Breast epithelium (tissue), 4 donors: ENCODE measurements at places on chromosomes 16 and 17.
A peak's percentile ranks its signal among the peaks of the same experiment; 100 is the strongest.

- H3K4me1 ChIP-seq = no peaks in the 10 kb centered on the region
- DNase-seq = no peak
- H3K36me3 ChIP-seq = no peaks in the 10 kb centered on the region
- no peaks in the 10 kb centered on the region for H3K27me3 ChIP-seq
- H3K27ac ChIP-seq = no peak overlapping the region
Observed at GRCh38 chr17:69462882-69463281, 48.4 kb downstream of the MAP2K6 start.

GRCh38 chr17:79983456-79983855 is 52.2 kb downstream of the TBC1D16 start:
- peaks cover 4% of the 10 kb centered on the region for H3K4me1 ChIP-seq
- no peak overlapping the region for H3K27ac ChIP-seq
- H3K4me3 ChIP-seq = no peak overlapping the region
- H3K36me3 ChIP-seq = no peaks in the 10 kb centered on the region
- DNase-seq = no peak

- H3K4me3 ChIP-seq = no peak overlapping the region
- H3K36me3 ChIP-seq = no peaks in the 10 kb centered on the region
- DNase-seq = no peak
- no peaks in the 10 kb centered on the region for H3K4me1 ChIP-seq
Observed at GRCh38 chr16:23435500-23435899, 17.5 kb downstream of the COG7 start.

GRCh38 chr16:9953908-9954570 is 228.2 kb downstream of the GRIN2A start:
- no peak overlapping the region for H3K27ac ChIP-seq
- no peak for DNase-seq
- H3K27me3 ChIP-seq = no peaks in the 10 kb centered on the region
- H3K4me1 ChIP-seq = no peaks in the 10 kb centered on the region
- H3K4me3 ChIP-seq = no peak overlapping the region

DNA sequence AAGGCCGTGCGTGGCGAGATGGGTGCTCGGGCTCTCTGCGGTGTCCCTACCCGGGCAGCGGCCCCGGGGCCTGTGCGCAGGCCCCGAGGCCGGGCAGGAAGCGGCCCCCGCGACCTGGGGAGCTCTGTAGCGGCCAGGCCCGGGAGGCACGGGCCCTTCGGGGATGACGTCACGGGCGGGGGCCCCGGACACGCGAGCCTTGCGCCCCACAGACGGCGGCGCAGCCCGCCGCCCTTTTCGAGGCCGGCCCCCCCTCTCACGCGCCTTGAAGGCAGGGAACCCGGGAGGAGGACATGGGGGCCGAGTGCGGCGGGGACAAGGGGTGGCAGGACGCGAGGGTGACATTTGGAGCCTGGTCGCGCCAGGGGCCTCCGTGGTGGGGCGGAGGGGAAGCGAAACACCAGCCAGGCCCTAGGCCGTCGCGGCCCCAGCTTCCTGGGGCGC is 1.1 kb downstream of the RAI1 start:
- no peaks in the 10 kb centered on the region for H3K27me3 ChIP-seq
- peak overlapping the region; percentile 69 for H3K4me3 ChIP-seq
- peak overlapping the region; percentile 96 for H3K27ac ChIP-seq
- DNase-seq = no peak
- H3K36me3 ChIP-seq = no peaks in the 10 kb centered on the region

DNA sequence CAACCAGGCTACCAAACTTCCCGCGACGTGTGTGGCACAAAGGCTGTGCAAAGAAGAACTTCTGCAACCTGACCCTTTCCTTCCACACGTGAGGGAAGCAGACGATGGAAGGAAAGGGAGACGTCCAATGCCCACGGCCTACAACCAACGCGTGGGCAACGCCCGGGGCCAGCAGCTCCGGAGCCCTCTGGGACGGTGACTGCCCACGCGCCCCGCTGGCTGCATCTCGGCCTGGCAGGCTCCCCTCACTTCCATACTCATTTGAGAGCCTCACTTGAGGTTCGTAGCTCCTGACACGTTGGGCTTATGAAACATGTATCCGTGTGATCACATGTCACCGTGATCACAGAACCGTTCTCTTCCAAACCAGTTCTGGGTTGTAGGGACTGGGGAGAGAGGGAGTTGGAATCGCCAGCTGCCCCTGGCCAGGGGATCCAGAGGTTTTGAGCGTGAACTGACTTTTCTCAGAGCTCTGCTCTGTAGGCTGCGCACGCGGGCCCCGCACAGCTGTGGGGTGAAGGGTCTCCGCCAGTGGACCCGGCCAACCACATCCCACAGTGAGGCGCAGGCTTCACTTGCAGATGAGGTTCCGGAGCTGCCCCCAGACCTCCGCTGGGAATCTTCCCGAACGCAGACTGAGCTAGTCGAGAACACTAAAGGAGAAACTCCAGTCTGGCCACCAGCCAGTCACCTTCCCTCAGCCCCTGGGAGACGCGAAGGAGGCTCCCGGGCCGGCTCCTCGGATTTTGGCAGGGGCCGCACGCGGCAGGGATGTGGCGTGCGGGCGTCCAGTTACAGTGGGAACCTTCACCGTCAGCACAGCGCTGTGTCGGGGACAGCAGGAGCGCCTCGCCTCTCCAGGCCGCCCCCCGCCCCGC is 1.0 kb downstream of the LMF1 start:
- DNase-seq = no peak
- no peaks in the 10 kb centered on the region for H3K27me3 ChIP-seq
- H3K36me3 ChIP-seq = no peaks in the 10 kb centered on the region
